ENCODE measurements at places on chromosomes 11 and 22. TPM values are rescaled to one million over a fixed set of nuclear protein-coding genes. Genes with fewer than 3 reads are reported as not detected.

GRCh38 chr22:33851821-33852384 is 68.4 kb downstream of the LARGE1 start:
- DNase-seq, result no peak

GRCh38 chr22:39683639-39684038 is 113.1 kb downstream of the CACNA1I start:
- DNase-seq, result no peak

- no peak for DNase-seq
Observed at GRCh38 chr11:9357041-9357440, 27.4 kb upstream of the IPO7 start.

DNA sequence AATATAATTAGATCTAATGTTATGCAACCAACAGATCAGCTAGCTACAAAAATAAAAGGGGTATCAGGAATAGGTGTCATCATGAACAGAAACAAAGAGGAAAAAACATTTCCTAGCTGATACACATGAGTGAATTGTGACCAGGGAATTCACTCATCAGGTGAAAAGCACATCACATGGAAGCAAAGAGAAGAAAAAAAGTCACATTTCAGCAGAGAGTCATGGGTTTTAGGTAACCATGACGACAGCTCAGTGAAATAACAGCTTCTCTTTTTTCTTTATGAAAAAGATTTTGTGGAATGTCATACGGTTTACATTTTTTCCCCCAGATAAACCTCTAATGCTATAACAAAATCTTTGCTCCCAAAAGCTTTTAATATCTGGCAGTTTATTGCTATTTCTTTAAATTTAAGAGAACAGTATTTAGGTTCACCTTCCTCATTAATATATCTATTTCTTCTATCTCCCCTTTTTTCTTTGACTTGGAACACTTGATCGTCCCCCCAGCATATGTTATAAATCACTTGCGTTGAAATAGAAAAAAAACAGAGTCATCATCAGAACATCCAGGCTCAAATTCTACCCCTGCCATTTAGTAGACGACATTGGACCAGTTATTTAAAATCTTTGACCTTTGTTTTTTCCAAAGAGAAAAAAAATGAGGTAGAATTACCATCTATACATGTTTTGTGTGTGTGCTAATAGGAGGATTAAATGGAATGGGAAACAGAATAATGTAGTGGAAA is 5.3 kb downstream of the TYR start:
- DNase-seq, result peak; percentile 48

DNA sequence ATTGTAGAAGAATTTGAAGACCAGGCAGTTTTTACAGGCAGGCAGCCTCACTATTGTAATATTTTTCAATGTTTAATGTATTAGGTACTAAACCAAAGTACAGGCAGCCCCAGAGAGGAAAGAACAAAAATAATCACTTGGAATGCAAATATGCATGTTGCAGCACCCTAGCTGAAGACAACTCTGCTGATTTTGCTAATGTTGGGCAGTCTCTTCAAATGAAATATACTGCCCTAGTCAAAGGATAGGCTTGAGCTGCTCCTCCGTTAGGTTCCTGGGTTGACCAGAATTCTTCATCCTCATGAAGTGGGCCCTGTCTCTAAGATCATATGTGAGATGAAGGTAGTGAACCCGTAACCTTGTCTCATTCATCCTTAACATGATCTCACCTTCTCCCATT is 153.1 kb upstream of the DDI1 start:
- no peak for DNase-seq

- DNase-seq, result no peak
Observed at GRCh38 chr11:88515002-88515401, 177.5 kb upstream of the CTSC start.

DNA sequence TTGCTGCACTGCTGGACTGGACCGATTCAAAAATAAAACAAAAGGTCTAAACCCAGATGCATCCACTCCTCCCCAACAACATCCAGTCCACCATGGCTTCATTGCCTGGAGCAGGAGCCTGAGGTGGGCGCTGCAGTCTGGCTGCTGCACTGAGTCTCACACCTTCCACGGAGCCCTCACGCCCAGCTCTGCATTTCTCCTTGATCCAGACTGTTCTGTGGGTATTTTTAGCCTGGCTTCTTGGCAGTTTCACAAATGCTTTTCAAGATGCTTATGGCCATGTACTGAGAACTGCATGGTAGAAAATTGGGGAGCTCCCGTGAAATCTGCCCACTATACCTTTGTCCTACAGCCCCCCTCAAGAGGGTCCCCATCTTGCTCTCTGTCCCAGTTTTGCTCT is 53.3 kb upstream of the JAM3 start:
- DNase-seq, result no peak

DNA sequence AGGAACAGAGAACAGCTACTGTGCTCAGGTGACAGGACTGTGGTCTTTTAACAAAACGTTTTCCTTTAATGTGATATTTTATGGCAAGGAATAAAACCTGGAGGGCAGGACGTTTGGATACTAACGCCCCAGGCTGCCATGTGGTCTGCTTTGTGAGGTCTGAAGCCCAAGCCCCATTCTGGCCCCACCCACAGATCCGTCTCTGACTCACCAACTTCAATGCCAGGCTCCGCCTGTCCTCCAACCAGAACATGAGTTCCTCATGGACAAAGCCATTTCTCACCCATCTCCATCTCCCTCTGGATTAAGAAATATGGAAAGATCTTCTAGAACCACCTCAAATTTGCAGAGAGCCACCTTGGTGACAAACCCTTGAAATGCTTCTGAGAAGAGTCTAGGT is 148.8 kb downstream of the CRYBB2 start:
- DNase-seq, result peak; percentile 64

GRCh38 chr11:126660321-126660720 is 304.8 kb downstream of the ST3GAL4 start:
- DNase-seq, result no peak

DNA sequence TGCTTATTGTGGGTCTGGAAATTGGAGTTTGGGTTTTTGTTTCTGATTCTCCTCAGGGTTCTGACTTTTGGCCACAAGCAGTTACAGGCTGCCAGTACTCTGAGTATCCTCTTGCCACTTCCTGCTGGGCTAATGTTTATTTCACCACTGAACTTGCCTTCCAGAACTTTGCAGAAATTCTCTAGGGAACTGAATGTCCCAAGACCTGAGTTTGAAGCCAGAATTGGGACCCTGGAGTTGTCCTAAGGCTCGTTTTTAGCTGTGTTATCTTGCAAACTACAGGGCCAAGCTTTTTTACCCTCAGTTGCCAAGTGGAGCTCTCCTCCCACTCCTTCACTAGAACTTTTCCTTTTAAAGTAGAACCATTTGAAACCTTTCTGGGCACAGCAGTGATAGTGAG is 89.9 kb downstream of the FAT3 start:
- DNase-seq, result no peak

DNA sequence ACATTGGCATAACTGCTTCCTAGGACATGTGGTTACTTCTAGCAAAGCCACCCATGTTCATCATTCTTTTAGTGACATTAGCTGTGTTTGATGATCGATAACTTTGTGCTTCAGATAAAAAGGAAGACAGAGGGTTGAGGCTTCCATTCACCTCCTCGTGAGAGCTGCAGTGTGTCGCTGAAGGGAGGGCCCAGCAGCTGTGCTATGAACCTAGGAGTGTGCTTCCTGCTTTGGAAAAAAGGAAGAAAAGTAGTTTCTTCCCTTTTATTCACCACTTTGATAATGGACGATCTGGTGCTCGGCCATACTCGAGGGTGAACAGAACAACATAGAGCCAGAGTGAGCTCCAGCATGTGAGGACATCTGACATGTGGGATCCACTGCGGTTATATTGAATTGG is 6.1 kb upstream of the RFPL2 start:
- no peak for DNase-seq

DNA sequence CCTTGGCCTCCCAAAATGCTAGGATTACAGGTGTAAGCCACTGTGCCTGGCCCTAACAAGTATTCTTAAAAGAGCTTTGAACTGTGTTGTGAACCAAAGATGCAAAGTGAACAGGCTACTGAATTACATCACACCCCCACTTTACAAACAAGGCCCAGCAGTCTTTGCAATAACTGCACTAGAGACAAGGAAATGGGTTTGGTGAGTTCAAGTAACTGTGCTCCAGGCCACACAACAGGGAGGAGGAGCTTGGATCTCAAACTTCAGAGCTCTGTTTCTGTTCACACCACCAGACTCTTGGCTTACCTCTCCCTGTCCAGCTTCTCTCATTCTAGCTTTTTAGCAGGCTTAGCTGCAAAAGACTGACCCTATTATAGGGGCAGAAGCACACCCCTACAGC is 30.4 kb upstream of the RASL10A start:
- no peak for DNase-seq

DNA sequence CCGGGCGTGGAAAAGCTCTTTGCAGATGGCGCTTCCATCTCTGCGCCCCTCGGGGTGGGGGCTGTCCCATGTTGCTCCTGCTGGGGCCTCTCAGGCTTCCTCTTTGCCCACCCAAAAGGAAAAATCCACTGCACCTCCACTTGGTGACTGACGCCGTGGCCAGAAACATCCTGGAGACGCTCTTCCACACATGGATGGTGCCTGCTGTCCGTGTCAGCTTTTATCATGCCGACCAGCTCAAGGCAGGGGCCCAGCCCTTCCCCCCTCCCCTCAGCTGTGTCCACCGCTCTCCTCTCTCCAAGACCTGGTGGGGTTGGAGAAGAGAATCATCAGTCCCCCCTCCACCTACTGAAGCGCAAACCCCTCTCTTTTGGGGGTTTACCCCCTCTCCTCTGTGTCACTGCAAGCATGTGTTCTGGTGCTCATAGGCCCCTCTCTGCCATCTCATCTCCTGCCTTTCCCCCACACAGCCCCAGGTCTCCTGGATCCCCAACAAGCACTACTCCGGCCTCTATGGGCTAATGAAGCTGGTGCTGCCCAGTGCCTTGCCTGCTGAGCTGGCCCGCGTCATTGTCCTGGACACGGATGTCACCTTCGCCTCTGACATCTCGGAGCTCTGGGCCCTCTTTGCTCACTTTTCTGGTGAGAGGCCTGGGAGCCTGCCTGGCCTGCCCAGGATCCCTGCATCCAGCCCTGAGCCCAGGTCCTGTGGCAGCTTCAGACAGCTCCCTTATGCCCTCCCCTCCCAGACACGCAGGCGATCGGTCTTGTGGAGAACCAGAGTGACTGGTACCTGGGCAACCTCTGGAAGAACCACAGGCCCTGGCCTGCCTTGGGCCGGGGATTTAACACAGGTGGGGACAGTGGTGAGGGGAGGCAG is 1.8 kb downstream of the LARGE2 start:
- no peak for DNase-seq

GRCh38 chr11:78706551-78706950 is 131.9 kb upstream of the NARS2 start:
- no peak for DNase-seq

Gene JOSD1
- 48.0 TPM for total RNA-seq

Gene MIOX
- total RNA-seq, result 0.91 TPM

Gene NRIP3
- total RNA-seq, result 11.6 TPM

Gene SPA17
- total RNA-seq, result 5.0 TPM
